Vein endothelial cell (primary cell): ENCODE measurements at places on chromosomes 6 and 20. TPM values are rescaled to one million over a fixed set of nuclear protein-coding genes. Genes with fewer than 3 reads are reported as not detected.

The SLC22A7 gene
- total RNA-seq: not detected in 2 replicates

The TP53INP2 gene
- 6.2 and 8.9 TPM in 2 replicates for total RNA-seq

The ATRN gene
- 38.9 and 42.5 TPM in 2 replicates for total RNA-seq

The PAK5 gene
- total RNA-seq: not detected in 2 replicates

The CALHM4 gene
- total RNA-seq: 0.33 and 0.38 TPM in 2 replicates

The FAM209A gene
- not detected in 2 replicates for total RNA-seq
